ENCODE measurements at places on chromosomes 3 and 15.

GRCh38 chr3:40321818-40322217, 12.3 kb downstream of the EIF1B start:
- DNase-seq, result no peak

DNA sequence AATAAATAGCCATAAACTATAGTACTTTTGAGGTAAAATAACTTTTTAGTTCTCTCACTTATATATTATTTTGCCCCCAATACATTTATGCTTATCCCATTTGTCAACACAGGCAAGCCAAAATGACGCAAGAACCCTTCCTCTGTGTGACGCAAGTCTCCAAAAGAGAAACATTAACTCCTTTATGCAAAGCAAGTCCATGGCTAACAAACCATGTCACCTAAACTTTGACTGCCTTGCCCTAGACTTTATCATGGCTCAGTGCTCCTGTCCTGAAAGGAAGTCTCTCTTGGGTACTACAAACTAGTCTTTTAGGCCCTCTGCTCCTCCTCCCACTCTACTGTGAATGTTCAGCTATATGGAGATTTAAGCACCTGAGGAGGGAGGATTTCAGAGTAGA, 230.5 kb downstream of the UNC13C start:
- DNase-seq, result no peak

DNA sequence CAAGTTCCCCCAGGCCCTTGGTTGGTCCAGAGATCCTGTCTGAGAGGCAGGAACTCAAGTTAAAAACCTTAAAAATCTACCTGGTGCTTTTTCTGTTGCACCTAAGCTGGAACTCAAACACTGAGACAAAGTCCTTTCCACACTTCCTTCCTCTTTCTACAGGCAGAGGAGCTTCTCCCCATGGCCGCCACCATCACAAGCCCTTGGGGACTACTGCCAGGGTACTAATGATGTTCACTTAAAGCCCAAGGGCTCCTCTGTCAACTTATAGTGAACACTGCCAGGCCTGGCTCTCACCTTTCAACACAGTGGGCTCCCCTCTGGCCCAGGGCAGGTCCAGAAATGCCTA, 26.0 kb downstream of the TM4SF18 start:
- DNase-seq, result no peak

DNA sequence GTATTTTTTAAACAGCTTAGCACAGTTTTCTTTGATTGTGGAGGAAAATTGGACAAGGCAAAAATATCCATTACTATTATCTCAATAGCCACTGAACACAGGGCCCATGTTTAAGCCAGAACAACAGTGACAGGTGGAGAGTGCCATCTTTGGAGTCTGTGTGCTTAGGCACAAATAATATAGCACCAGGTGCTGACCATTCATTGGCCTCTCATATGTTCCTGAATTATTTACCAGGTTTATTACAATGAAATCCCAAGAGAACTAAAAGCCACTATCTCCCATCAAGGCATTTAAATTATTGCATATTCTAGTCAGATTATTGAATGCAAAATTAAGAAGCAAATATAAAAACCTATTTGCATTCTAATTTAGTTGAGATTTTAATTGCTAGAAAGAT, 39.6 kb downstream of the GPR156 start:
- no peak for DNase-seq

DNA sequence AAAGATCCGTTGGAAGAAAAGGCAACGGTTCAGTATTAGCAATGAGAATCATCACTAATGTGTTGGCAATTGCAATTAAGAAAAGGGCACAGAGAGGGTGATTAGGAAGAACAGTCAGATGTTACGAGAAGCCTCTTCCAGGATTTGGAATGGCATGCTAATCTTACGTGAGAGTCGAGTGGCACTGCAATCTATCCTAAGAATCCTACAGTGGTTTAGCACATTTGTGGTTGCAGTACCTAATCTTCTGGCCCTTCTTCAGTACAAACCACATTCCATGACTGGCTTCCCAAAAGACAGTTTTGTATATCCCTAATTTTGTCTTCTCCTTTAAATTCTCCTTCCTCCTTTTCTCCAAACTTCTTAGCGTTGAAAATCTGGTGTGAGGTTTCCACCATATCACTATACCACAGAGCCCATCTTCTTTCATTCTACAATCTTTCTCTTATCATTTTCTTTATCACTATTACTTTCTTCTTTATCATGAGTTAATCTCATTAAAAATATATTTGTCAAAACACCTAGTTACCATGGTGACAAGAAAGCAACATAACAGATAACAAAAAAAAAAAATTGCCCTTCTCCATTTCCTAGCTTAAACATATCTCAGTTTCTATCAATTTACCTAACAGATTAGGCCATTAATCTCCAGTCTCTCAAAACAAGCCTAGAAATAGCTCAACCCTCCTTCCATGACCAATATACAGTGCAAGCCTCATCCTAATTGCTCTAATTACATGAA, 60.1 kb downstream of the IGSF11 start:
- no peak for DNase-seq

DNA sequence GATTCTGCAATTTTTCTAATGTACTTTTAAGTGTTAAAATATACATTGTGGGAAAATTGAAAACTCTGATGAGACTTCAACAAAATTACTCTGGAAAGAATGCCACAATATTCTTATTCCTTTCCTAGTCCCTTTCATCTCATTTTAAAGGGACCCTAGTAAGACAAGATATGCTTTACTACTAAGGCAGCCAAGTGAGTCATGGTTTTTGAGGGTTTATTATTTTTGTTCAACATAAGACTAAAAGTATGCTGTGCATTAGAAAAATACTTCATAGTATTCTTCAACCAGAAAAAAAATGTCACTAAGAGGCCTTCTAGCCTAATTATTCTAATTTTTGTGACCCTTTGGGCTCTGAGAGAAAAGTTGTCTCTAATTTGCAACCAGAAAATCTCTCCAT, 7.4 kb downstream of the IL12A start:
- DNase-seq, result no peak

GRCh38 chr3:120013481-120013880, 80.8 kb downstream of the GSK3B start:
- DNase-seq, result no peak

- DNase-seq, result no peak
Observed at GRCh38 chr15:80288131-80288530, 36.1 kb upstream of the CTXND1 start.

DNA sequence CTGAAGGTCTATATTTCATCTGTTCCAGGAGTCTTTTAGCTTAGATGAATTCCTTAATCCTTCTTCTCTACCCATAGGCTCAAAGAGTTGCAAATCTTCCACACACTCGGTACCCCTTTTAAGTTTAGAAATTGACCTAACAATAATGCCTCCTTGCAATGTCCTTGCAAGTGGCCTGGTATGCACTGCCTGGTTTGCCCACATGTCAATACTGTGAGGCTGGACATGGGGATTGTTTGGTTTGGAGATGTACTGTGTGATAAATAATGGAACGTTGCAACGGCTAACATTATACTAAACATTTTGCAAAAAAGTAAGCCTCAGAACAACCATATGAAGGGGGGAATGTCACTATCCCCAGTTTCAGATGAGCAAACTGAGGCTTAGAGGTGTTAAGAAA, 22.4 kb upstream of the TPM1 start:
- DNase-seq, result no peak

DNA sequence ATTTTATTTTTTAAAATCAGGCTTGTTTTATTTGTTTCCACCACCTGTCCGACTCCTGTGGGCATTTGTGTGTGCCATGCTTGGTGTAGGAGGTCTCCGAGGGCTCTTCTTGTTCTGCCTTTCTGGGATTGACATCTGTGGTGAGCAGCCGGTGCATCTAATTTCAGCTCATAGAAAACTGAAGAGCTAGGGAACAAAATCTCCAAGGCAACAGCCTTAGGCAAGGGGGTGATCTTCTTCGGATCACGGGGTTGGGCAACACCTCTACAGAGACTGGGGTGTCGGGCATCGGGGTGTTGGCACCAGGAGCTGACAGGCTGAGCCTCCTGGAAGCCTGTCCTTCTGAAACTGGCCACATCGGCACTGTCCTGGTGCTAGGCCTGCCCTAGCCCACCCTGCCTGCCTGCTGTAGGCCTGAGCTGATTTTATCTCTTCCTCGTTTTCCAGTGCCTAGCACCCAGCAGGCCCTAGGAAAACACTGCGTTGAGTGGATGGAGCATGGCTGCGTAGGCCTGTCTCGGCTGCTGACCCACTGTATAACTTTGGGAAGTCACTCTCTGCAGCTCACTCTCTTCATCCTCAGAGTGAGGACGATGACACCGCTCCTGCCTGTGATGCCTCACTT, 10.3 kb downstream of the CHCHD6 start:
- DNase-seq, result no peak
